ENCODE measurements at places on chromosomes 2 and 18.

DNA sequence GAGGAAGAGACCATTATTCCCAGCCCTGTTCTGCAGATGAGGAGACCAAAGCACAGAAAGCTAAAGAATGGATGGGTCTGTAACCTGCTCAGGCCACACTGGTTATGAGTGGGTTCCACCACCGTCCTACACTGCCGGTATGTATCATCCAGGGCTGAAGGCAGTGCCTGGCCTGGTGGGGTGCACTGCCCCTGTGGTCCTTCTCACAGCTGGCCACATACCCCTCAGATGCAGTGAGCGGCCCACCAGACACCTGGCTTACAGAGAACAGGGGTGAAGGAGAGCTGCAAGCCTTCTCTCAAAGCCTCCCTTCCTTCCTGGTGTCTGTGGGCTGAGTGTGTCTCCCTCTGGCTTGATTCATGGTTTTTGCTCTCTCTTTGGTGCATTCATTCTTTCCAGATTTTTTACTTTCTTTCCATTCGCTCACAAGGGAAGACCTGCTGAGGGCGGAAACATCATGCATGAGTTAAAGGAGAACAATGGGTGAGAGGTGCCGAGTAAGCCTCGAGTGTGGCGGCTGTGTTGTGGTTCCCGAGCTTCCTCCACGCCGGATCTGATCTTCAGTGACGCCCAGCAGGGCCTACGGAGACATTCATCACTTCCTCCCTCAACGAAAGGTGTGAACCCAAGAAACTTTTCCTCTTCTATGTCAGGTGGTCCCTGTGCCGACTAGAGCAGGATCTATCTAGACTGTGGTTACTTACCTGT is 62.1 kb upstream of the REL start:
- no peak for DNase-seq

DNA sequence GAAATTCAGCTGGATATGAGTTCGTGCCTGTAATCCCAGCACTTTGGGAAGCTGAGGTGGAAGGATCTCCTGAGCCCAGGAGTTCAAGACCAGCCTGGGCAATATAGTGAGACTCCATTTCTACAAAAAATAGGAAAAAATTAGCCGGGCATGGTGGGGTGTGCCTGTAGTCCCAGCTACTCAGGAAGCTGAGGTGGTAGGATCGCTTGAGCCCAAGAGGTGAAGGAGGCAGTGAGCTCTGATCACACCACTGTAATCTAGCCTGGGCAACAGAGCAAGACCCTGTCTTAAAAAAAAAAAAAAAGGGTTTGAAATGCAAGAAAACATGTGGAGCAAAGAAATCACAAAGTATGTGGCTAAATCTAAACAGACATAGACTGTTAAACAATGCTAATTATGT is 9.8 kb downstream of the CGREF1 start:
- DNase-seq = no peak

- no peak for DNase-seq
These were observed 40.5 kb downstream of the COLEC12 start for GRCh38 chr18:459814-460593.

GRCh38 chr2:127577973-127578372 is 42.5 kb downstream of the MYO7B start:
- DNase-seq = no peak

GRCh38 chr2:23454501-23455120 is 69.6 kb downstream of the KLHL29 start:
- no peak for DNase-seq

DNA sequence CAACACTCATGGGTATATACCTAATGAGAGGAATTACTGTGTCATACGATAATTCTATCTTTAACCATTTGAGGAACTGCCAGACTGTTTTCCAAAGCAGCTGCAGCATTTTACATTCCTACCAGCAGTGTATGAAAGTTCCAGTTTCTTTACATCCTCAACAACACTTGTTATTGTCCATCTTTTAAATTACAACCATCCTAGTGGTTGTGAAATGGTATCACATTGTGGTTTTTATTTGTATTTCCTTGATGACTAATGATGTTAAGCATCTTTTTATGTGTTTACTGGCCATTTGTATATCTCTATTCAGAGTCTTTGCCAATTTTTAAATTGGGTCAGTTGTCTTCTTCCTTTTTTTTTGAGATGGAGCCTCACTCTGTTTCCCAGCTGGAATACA is 4.0 kb upstream of the CKAP2L start:
- DNase-seq = no peak

- DNase-seq = no peak
These were observed 104.7 kb downstream of the TNS1 start for GRCh38 chr2:217897816-217898806.

- no peak for DNase-seq
These were observed 214.9 kb upstream of the CHST9 start for GRCh38 chr18:27400001-27400400.

DNA sequence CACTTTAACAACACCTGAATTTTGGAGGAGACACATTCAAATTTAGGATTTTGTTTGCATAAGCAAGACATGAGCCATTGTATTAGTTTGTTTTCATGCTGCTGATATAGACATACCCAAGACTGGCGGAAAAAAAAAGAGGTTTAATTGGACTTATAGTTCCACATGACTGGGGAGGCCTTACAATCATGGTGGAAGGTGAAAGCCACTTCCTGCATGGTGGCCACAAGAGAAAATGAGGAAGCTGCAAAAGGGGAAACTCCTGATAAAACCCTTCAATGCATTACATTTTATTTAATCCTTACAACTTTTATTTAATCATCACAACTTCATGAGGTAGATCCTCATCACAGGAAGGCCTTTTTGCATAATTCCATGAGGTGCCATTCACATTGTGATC is 242.0 kb upstream of the STON1 start:
- no peak for DNase-seq

DNA sequence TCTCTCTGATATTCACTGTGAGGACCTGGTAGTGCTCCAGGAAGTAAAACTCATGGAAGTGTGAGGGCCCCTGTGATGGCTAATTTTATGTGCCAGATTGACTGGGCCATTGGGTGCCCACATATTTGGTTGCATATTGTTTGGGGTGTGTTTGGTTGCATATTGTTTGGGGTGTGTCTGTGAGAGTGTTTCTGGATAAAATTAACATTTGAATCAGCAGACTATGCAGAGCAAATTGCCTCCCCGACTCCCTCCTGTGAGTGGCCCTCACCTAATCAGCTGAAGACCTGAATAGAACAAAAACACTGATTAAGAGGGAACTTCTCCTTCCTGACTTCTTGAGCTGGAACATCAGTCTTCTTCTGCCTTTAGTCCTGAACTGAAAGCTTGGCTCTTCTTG is 173.3 kb upstream of the LINC00305 start:
- no peak for DNase-seq

DNA sequence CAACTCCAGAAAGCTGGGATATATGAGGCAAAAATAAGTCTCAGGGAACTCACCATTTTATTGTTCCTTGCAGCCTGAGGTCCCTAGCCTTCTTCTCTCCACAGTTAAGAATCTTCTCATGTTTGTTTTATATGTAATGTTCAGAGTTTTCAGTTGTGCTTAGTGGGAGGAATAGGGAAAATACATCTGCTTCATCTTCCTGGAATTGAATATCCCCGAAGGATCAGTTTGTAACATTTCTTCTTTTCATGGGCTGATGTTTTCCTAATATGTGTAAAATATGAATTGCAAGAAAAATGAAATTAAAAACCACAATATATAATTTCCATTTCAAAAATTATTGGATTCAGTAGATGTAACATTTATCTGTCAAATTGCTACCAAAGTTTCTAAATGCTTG is 8.0 kb downstream of the GALNT1 start:
- DNase-seq = no peak

GRCh38 chr2:145230546-145230945 is 710.6 kb upstream of the ZEB2 start:
- DNase-seq = no peak

- DNase-seq = no peak
These were observed 13.7 kb downstream of the INO80C start for GRCh38 chr18:35484034-35484433.

- DNase-seq = no peak
These were observed 120.9 kb upstream of the PKDCC start for GRCh38 chr2:41926614-41927580.

DNA sequence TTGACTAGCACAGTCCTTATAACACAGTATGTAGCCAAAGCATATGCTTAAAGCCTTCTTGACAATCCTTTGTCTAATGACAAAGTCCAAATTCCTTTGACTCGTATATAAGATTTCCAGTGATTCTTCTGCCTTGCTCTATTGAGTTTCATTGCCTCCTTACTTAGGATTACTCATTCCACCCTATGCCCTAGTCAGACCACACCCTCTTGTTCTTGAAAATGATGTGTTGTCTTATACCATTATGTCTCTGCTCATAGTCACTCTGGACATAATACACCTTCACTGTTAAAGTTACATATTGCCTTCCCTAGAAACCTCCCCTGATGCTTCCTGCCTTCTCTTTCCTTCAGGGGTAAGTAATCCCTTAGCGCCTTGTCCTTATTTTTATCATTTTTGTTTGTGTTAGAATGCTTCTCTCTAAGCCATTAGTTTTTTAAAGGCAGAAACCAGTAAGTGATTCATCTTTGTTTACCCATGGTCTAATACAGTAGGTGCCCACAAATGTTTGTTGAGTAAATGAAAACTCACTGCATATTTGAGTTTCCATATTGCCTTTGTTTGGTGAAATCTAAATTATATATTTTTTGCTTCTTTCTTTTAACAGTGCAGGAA is 19.3 kb downstream of the GPD2 start:
- DNase-seq = no peak

- no peak for DNase-seq
These were observed 52.5 kb downstream of the MBP start for GRCh38 chr18:77079954-77080682.

DNA sequence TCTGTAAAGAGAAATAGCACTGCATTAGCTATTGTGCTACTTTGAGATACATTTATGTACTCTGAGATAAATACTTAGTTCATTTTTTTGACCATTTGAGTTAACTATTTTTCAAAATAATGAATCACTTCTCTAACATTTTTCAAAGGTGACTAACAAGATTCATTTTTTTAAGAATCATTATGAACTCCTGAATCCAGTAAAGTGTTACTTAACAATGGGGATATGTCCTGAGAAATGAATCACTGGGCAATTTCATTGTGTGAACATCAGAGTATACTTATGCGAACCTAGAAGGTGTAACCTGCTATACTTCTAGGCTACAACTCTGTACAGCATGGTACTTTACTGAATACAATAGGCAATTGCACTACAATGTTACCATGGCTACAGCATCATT is 355.8 kb downstream of the ARL6IP6 start:
- no peak for DNase-seq

DNA sequence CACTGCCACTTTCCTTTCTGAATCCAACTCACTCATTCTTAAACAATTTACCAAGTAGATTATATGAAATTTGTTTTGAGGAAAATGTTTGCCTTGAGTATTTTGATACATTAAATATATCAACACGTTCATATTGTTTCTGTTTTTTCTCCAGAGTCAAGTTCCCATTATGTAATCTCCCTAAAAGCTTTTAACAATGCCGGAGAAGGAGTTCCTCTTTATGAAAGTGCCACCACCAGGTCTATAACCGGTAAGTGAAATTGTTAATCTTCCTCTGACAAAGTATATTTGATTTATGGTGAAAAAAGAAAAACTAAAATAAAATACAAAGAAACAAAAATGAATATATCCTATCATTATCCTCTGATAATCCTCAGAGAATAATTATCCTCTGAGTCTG is 838.6 kb downstream of the MBD2 start:
- DNase-seq = no peak

DNA sequence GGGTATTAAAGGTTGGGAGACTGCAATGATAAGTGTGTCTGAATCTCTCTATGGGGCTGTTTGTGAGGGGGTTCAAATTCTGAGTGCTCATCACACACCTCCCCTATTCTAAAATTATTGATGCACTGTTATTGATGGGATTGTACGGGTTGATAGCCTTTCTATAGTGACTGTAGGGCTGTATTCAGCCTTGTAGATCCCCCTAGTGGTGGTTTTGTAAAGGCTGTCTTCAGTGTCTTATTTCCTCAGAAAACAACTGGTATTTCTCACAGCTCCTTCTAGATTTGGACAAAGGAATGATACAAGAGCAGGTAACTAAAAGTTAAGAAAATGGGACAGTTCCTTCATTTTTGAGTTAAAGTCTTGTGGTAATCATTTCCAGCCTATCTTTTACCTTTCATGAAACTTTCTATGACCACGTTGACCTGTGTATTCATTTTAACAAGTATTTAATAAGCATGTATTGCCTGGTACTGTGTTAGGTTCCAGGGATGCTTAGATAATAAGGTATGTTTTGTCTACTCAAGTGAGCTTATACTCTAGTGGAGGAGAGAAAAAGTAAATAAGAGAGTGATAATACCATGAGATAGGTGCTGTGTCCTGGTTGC is 21.2 kb downstream of the SMAD4 start:
- peak; percentile 53 for DNase-seq

GRCh38 chr2:124566518-124566970 is 541.5 kb downstream of the CNTNAP5 start:
- DNase-seq = no peak

DNA sequence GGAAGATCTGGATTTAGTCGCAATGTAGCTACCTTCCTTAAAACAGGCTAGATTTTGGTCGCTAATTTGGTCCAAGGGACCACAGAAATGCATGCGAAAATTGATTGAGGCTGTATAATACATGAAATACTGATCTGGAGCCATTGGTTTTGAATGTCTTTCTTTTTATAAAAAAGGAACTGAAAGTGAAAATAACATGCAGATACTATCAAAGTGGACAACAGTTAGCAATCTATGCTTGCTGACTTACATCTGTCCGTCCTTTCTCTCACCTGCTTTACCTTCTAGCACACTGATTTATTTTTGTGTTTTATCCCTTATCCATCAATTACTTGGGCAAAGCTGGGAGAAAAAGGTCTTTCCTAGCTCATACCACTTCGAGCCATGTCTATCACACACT is 1459.8 kb upstream of the ACVR2A start:
- no peak for DNase-seq

DNA sequence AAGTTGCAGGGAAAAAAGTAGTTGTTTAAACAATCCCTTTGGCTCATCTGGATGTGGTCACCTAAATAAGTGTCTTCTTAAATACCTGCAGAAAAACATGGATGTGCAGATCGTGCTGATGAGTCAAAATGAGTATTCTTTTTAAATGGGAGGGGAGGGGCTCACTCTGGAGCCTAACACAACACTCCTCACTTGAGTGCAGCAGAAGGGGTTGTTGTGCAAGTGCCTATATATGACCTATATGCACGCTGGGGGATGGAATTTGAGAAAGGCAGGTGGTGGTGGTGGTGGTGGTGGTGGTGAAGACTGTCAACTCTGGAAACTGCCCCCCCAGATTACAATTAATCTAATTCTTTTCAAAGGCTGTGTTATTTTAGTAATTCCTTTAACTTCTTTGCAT is 77.9 kb upstream of the FAM124B start:
- DNase-seq = no peak

DNA sequence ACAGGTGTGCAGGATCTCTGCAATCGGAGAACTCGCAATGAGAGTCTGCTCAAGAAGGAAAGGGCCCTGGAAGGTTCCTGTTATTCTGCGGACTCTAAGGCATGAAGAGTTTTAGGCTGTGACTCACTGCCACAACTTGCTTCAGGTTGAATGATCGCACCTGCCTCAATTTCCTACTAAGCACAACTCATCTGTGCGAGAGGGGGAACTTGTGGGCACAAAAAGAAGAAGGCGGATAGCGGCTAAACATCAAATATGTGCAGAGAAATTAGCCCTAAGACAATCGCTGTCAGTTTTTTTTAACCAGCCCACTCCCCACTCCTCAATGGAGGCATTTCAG is 14.0 kb upstream of the CREG2 start:
- no peak for DNase-seq

- DNase-seq = no peak
These were observed 440.9 kb downstream of the ZEB2 start for GRCh38 chr2:144078802-144079724.

- DNase-seq = no peak
These were observed 518.0 kb downstream of the CNTNAP5 start for GRCh38 chr2:124542932-124543640.
